Panc1 (cell line): ENCODE measurements at places on chromosomes 4 and X. TPM values are rescaled to one million over a fixed set of nuclear protein-coding genes. Genes with fewer than 3 reads are reported as not detected.
A peak's percentile ranks its signal among the peaks of the same experiment; 100 is the strongest.

- no peak for DNase-seq
Observed at GRCh38 chr4:17941731-17942130, 79.8 kb downstream of the LCORL start.

DNA sequence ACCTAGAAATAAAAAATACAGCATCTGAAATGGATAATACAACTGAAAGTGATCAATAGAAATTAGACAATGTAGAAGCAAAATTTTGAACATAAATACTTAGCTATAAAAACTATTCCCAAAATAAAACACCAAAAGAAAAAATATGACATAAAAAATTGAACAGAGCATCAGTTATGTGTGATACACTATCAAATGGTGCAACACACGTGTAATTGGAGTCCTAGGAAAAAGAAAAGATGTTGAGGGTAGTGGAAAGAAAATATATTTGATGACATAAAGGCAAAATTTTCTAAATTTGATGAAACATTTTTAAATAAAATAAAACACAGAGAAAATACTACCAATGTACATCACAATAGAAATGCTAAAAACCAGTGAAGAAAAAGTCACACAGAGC, 63.1 kb downstream of the NPY2R start:
- DNase-seq: no peak

The CSAG3 gene
- 0.26 TPM for total RNA-seq

GRCh38 chrX:48465336-48465933, 4.6 kb downstream of the SLC38A5 start:
- no peak for DNase-seq

DNA sequence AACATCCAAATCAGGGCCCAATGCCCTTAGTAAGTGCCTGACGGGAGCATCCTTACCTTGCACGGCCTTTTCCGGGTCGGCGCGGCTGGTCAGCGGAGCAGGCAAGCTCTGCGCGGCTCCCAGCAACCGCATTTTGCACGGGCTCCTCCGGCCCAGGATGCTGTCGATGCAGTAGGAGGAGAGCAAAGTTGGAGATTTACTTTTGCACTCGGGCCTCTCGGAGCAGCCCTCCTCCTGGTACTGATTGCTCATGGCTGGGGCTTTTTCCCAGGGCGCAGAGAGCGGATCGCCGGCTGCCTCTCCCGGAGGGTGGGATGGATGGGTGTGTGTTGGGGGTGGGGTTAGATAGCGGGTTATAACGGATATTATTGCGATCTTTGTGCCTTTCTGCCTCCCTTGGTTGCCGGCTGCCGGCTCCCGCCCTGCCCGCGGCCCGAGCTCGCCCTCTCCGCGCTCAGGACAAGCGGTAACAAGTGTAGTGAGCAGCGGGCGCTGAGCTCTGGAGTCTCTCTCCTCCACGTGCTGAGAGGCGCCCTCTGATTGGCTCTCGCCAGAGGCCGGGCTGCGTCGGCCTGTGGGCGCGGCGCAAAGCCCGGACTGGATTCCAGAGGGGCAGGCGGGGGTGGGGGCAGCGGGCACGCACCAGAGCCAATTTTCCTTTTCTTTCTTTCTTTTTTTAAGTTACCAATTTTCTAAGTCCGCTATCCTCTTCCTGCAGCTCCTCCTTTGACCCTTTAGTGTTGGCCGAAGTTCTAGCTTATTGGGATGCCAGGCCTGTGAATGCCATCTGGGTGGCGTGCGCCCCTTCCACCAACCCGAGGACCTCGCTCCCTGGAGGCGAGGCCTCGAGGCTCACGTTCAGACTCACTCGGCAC, at the start of gene ARX:
Gene ARX (minus strand): TSS at position 480 of the 875 bp plus-strand sequence. CDS start 228 bp downstream, at position 252.
- no peak for DNase-seq

The CDKL2 gene
- total RNA-seq: 5.7 TPM

The CCKAR gene
- not detected for total RNA-seq

DNA sequence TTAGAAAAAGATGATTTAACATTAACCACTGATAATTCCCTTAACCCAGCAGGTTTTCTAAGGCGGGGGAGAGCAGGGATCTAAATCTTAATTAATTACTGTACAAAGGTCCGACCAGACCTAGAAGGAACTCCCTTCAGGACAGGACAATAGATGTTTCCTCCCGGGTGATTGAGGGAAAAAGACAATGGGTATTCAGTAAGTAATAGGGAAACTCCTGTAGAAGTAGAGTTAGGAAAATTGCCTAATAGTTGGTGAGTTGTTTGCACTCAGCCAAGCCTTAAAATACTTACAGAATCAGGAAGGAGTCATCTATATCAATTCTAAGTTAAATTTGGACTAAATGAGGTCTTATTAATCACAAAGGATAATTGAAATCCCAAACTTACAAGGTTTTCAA, 5.8 kb upstream of the SRD5A3 start:
- no peak for DNase-seq

DNA sequence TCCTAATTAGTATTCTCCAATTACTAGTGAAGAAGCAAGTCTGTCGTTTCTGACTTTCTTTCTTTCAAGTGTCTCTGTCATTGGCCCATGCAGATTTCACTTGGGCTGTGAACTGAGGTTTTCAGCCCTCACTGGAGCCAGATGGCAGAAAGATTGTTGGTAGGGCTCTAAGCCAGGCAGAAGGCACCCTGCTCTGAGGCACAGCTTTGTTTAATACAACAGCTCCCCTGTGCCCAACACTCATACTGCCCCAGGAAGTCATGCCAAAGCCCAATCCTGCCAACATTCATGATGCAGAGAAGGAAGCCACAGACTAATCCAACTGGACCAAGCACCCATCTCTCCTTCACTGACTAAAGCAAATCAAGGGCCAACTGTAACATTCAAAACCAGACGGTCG, 117.1 kb upstream of the FRG1 start:
- DNase-seq: no peak

DNA sequence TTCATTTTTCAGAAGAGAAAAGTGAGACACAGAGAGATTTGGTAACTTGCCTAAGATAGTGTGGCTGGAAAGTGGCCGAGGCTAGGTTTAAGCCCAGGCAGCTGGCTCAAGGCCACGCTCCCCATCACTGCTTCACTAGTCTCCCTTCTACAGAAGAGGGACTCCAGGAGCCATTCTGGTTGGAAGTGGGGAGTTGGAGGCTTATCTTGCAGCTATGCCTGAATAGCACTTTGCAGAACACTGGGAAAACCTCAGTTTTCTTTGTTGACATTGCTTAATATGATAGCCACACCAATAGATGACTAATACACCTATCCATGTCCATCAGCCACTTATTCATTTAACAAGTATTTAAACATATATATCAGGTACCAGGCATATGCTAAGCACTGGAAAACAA, 18.5 kb downstream of the LRRC66 start:
- DNase-seq: no peak

- DNase-seq: no peak
Observed at GRCh38 chr4:82500435-82501153, 61.2 kb downstream of the TMEM150C start.

DNA sequence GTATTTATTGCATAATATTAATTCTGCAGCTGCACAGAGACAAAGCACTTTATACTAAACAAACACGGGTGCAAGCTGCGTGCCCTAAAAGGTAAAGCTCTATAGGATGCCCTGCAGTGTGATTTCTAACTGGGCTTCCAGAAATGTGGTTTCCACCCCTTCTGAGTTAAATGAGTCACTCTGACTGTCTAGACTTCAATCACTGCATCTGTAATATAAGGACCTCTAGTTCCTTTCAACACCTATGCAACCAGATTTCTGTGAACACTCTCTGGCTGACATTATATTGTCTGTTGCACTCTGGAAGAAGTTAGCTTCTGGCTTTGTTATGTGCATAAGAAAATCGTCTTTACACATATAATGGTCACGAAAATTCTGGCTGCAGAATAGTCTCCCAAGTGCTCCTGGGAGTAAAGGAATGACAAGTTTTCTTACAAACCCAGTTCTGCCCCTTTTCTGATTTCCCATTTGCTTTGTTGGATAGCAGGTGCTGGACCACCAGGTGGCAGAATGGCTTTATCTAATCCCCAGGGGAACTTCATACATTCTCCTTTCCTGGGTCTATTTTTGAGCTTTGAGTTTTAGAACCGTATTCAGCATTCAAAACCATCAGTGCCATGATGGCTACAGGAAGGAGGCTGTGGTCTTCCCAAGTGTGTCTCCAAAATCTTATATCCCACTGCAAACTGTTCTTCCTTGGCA, 842.2 kb downstream of the STIM2 start:
- DNase-seq: no peak

DNA sequence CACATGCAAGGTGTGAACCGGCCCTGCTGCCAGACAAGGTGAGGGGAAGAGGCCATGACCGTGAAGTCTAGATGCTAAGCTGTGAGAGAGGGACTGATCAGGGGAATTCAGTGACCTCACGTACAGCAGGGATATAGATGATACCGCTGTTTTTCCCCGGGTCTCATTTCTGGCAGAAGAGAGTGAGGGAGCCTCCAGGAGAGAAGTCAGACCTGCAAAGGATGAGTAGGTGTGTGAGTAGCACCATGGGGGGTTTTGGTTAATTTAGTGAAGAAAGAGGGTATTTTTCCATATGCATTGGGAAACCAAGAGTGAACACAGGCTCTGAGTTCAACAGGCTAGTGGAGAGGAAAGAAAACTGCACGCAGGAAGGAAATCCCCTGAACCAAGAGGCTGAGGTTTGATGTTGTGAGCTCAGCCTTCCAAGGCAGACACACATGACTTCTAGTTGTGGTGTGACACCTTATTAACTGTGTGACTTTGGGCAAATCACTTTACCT, 127.6 kb upstream of the GATB start:
- DNase-seq: no peak

DNA sequence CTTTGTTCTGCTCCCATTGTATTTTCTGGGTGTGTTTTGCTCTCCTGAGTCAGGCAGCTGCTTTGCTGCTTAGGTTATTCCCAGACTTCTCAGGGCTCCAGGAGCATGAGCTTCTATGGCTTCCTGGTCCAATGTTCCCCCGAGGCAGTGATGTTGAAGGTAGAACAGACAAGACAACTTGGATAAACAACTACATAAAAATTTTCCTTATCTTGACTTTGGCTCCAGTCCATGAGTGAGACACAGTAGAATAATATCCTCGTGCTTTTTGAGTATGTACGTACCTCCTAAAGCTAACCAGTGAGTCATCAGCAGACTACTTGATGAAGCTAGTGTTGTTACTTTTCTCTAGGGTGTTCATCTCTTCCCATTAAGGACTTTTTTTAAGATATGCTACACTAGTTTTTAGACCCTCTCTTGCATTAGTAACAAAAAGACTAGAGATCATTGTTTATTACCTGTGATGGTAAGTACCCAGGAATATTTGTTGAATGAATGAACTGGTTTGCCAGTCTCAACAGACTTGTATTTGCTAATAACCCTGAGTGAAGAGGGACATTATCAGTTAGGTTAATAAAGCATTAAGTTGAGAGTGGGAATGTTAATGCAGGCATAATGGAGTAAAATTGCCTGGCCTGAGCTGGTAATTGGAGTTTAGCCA, 131.9 kb downstream of the FHIP1A start:
- DNase-seq: peak; percentile 93

DNA sequence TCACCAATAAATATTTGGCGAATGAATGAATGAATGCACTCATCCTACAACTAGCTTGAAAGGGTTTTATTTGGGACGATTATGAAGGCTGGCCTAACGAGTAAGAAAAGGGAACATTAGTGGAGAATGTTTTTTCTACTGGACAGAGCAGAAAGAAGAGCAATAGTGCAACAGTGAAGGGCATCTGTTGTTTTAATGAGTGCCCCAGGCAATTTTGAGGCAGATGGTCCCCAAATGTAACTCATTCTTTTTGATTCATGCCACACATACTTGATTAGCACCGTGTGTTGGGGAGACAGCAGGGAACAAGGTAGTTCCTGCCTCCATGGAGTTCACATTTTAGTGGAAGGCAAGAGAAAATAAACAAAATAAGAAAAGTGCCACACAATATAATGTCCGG, 22.7 kb upstream of the INTS6L start:
- DNase-seq: no peak

- DNase-seq: no peak
Observed at GRCh38 chr4:26344901-26345564, 24.2 kb downstream of the RBPJ start.

- DNase-seq: no peak
Observed at GRCh38 chr4:1566838-1567518, 117.1 kb downstream of the FAM53A start.

GRCh38 chr4:104750008-104750407, 255.3 kb upstream of the CXXC4 start:
- DNase-seq: no peak

DNA sequence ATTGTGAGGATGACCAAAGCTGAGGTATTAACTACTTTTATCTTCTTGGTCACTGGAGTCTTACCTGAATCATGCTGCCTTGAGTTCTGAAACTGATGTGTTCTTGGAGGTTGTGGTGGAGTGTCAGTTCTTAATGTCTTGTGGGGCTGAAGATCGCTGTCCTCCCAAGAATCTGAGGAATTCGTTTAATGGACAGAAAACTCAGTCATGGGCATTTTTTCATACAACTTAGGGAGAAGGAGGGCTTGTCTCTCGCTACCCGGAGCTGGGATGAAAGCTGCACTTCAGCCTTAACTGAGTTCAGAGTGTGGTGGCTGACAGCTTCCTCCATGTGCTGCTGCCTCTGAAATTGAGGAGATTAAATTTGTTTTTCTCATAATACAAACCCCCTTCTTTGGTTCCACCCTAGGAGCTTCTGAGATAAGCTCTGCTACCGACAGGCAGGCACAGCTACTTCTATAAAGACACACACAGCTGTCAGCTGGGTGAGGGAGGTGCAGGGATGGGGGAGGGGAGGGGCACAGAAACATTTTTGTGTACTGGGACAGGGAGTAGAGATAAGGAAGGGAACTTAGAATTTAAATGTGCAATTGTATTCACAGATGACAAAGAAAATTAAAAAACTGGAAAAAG, 30.8 kb downstream of the RBBP7 start:
- no peak for DNase-seq

GRCh38 chrX:22135171-22135711, 103.1 kb downstream of the PHEX start:
- DNase-seq: no peak

GRCh38 chr4:82555276-82555675, 6.5 kb downstream of the TMEM150C start:
- no peak for DNase-seq

- no peak for DNase-seq
Observed at GRCh38 chr4:119652998-119653397, 24.4 kb upstream of the PDE5A start.

The SYNPO2 gene
- 0.28 TPM for total RNA-seq

DNA sequence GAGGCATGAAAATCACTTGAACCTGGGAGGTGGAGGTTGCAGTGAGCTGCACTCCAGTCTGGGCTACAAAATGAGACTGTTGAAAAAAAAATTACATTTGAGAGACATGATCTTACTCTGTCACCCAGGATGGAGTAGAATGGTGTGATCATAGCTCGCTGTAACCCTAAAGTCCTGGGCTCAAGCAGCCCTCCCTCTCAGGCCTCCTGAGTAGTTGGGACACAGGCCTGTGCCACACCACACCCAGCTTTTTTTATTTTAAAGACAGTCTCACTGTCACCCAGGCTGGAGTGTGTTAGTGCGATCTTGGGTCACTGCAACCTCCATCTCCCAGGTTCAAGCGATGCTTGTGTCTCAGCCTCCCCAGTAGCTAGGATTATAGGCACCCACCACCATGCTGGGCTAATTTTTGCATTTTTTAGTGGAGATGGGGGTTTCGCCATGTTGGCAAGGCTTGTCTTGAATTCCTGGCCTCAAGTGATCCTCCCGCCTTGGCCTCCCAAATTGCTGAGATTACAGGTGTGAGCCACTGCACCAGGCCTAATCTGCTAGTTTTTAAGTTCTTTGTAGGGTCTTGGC, 6.1 kb downstream of the RPS3A start:
- no peak for DNase-seq
